ENCODE measurements at places on chromosomes 7 and 10.

DNA sequence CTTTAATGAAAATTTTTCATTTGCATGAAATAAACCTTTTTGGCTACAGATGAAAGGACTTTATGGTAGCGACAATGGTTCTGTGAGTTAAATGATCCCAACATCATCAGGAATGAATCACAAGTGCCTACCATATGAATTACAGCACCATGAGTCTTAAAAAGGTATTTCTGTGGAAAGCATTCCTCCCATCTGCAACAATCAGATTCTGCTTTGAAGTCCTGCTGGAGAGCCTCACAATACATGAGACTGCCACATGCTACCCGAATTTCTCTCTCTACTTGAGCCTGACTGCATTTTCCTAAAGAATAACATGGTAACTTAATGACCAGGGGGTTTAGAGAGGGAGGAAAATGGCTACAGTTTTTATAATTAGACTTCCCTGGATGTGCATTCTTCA is 190.3 kb downstream of the TWIST1 start:
- DNase-seq, result no peak

DNA sequence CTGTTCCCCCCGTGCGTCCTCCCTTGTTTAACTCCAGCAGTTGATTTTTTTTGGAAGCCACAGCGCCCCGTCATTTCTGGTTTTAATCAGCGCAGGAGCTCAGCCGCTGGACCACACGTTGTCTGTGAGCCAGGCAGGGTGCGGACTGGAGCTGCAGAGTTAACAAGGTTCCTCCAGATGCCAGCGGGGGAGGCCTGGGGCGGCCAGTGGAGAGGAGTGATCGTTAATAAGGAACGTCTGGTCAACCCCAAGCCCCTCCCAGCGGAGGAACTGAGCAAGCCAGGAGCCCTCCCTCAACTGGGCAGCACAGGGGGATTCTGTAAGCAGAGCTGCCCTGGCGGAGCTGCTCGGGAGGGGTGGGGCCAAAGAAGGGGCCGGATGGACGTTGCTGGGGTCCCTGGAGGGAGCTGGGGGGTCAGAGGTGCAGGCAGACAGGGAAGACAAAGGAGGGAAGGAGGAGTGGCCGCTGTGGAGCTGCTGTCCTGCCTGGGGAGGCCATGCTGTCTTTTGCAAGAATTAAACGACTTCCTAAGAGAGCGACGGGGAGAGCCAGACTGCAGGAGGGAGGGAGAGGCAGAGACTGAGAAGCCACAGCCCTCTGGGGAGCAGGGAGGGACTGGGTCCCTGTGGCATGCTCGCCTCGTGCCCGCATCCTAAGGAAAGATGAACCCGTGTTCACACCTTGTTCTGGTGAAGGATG is 537.1 kb upstream of the FOXK1 start:
- DNase-seq, result no peak

- no peak for DNase-seq
Measured at GRCh38 chr7:22332461-22332870, 24.5 kb downstream of the RAPGEF5 start.

DNA sequence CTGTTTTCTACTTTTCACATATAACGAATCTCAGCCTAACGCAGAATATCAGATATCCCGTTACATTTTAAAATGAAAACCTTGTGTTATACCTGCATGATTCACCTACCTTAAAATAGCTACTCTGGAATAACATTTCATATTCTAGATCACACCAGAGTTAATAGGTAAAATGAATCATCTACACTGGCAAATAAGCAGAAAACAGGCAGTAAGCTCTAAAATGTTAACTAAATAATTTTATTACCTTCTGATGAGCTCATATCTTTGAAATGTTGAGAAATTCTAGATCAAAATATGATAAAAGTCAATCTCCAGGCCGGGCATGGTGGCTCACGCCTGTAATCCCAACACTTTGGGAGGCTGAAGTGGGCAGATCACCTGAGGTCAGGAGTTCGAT is 71.3 kb downstream of the CPEB3 start:
- no peak for DNase-seq

DNA sequence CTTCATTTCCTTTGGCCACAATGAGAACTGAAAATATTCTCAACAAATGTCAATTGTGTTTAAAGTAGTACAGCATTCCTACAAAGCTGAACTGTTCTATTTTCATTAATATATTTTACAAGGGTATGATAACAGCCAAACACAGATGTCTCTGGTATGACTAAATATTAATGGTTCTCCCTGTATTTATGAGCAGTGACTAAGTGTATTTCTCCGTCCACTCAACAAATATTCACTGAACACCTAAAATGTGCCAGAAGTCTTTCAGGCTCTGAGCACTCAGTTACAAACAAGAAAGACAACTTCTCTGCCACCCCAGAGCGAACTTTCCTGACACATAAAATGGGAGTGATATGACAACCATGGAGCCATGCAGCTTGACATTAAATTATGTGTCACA is 135.6 kb downstream of the VPS41 start:
- DNase-seq, result no peak

DNA sequence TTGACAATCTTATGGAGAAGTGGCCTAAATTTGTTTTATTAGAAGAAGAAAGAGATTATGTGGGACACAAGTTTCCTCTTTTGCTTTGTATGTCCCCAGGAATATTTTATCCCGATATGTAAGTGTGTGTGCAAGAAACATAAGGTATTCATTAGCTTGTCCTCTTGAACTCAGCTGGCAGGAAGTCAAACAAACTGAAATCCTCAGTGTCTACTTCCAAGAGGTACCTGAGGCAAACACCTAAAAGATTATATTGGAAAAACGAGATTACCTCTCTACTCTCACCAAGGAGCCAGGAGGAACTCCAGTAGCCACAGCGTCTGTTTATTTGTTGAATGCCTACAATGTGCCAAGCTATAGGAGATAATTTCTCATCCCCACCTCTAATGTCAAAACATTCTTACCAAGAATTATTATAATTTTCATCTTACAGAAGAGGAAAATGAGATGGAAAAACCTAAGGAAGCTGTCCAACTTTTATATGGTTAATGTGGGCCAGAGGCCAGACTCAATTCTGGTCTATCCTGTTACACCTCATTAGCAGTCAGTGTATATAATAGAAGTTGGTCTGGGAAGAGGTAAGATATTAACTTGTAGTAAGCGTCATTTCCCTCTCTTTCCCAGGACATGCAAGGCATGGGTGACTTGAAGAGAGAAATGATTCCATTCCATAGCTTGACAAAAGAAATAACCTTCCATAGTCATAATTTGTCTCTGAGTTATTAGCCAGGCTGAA is 692.7 kb downstream of the MAGI2 start:
- DNase-seq, result no peak

GRCh38 chr7:159040912-159041711 is 103.6 kb downstream of the VIPR2 start:
- DNase-seq, result no peak

GRCh38 chr10:132096223-132096622 is 30.5 kb downstream of the JAKMIP3 start:
- no peak for DNase-seq

- DNase-seq, result no peak
Measured at GRCh38 chr7:151968357-151968756, 12.1 kb downstream of the GALNTL5 start.

GRCh38 chr7:5203183-5203537 is 13.1 kb downstream of the WIPI2 start:
- DNase-seq, result no peak

GRCh38 chr7:14691597-14692203 is 210.9 kb downstream of the DGKB start:
- peak; percentile 6 for DNase-seq

GRCh38 chr7:148709014-148709413 is 10.3 kb downstream of the CUL1 start:
- DNase-seq, result no peak

- DNase-seq, result no peak
Measured at GRCh38 chr7:16514271-16514670, 12.4 kb upstream of the LRRC72 start.

DNA sequence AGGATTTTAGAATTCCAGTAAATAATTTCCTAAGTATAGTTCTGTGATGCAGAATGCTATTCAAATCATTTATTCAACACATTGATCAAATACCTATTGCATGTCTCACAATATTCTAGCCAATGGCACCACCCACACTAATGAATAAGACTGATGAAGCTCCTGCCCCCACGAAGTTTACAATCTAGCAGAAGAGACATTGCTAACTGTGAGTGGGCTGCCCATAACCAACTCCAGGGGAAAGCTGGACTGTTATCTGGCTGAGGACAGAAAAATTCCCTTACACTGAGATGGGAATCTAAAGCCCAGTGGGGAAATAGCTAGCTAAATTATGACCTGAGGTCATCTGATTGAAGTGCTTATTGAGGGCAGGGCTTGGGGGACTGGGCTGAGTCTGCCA is 128.8 kb upstream of the LYZL2 start:
- DNase-seq, result no peak

GRCh38 chr10:927131-927530 is 4.4 kb downstream of the LARP4B start:
- DNase-seq, result no peak

All from stimulated activated CD4-positive, alpha-beta T cell treated with anti-CD3 and anti-CD28 coated beads, Interleukin-15, amount 100 ng/mL, for 1 hour (primary cell).